Astrocyte of the hippocampus (primary cell): ENCODE measurements at places on chromosomes 2 and 18.

DNA sequence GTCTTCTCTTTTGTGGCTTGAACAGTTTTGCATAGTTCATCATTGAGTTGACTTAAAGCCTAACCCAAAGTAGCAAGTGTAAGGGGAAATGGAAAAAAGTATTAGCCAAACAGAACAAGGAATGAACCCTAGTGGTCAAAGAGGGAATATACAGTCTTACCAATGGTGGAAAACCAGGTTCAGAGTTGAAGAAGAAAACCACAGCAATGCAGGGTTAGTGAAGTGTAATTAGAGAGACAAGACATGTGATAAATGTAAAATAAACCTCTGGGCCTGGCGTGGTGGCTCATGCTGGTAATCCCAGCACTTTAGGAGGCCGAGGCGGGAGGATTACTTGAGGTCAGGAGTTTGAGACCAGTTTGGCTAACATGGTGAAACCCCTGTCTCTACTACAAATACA is 2.4 kb downstream of the TTN start:
- DNase-seq = no peak

GRCh38 chr2:158914066-158914465 is 54.4 kb upstream of the TANC1 start:
- no peak for DNase-seq

- DNase-seq = no peak
Measured at GRCh38 chr2:10963155-10963554, 51.4 kb downstream of the KCNF1 start.

DNA sequence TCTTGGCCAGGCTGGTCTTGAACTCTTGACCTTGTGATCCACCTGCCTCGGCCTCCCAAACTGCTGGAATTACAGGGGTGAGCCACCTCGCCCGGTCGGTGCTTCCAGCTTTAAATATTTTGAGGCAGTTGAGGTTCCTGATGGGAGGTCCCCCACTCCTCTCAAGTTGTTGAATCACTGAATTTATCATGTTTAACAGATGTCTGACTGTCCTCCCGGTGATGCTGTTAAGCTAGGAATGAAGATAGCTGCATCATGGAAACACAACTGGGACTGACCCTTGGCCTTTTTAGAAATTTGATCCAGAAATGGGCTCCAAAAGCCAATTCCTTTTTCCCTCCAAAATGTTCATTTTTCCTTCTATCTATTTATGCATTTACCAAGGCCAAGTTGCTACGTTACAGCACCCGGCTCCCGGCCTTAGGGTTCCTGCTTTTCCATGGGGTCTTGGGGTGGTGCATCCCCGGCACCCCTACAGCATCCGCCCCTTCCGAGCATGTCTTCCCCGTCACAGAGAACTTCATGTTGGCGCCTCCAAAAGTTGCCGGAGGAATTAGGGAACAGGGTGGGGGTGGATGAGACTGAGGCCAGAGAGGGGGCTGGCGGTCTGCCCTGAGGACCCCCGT is 43.9 kb downstream of the PAX8 start:
- DNase-seq = no peak

DNA sequence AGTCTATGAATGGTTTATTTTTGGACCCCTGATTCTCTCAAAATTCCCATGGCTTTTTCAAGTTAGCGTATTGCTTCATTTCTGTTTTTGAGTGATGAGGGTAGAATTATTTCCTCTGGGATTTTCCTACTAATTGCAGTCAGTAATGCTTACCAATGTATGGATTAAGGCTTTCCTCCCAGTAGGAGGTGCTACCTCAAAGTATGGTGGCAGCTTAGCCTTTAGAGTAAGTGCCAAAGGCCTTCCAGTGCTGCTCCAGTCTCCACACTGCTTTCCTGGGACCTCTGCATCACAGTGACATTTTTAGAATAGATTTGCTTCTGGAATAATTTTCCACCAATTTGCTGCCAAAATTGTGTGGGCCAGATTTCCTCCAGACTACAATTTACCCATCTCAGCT is 16.2 kb upstream of the SSB start:
- DNase-seq = no peak

DNA sequence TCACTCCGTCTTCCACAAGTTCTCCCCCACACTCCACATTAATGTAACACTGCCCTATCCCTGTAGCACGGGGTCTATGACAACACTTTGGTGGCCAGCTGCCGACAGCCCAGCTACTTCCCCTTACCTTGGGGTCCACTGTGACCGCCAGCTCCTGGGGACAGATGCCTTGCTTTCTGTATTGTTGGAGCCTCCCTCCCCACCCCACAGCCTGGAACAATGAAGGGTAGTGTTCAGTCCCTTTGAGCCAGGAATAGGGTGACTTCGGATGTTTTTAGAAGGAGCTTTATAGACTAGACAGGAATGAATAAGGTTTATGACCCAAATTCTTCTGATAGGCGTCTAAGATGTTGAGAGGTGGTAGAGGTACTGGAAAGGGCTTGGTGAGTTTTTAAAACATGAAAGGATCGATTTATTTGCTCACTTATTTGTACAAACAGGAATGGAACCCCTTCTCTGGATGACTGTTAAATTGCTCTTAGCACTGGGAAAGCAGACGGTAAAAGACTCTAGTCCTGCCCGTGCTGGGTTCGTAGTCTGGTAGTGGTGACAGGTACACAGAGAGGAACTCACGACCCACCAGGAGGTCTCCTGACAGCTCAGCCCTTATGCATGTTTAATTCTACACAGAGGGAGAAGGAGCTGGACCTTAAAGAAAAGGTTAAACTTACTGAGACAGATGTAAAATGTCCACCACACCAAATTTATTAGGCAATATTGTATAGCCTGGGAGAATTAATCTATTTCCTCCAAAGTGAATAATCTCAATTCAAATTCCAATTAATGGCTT is 90.9 kb downstream of the MYCN start:
- DNase-seq = no peak
